ENCODE measurements at places on chromosomes 5 and 9.
A peak's percentile ranks its signal among the peaks of the same experiment; 100 is the strongest.

DNA sequence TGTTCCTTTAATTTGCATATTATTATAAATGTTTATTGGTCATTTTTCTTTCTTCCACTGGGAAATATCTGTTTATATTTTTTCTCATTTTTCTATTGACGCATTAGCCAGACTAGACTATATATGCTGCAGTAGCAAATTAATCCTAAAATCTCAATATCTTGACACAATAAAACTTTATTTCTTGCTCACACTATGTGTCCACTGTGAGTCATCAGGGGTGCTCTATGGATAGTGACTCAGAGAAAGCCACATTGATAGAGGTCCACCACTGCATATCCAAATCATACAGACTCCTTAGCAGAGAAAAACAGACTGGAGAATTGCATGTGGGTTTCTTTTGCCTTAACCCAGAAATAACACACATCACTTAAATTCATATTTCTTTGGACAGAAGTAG is 20.8 kb downstream of the OR1L3 start:
- no peak for DNase-seq

DNA sequence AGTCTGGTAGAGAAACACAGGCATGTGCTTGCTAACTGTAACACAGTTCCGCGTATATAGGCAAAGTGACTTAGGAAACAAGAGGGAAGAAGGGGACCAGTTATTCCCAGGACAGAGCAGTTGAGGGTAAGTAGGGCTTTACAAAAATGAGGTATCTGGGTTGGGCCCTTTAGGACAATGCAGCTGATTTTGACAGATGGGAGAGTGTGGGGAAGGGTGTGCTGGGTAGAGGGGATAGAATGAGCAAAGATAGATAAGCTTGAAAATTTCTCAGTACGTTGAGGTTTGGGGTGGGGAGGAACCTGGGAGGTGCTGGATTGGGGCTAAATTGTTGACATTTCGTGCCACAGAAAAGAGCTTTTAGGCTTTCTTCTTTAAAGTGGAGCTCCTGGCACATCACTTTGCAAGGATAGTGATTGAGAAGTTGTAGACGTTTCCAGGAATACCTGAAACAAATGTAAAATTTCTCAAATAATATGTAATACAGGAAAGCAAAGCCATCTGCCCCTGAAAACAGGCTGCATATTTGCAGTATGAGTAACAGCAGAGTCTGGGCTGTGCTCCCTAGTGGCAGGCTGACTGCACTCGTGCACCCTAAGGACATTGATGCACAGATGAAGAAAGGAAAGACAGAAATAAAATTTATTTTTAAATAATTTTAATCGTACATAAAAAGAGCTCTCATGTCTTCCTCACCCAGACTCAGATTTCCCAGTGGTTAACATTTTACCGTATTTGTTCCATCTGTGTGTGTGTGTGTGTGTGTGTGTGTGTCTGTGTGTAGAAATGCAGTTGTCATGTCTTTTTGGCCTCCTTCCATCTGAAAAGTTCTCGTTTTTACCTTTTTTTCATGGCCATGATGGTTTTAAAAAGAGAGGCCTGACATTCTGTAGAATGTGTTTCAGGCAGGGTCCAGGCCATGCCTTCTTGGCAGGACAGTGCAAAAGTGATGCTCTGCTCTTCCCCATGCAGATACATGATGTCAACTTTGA is 144.9 kb upstream of the DMRT1 start:
- peak; percentile 77 for DNase-seq

DNA sequence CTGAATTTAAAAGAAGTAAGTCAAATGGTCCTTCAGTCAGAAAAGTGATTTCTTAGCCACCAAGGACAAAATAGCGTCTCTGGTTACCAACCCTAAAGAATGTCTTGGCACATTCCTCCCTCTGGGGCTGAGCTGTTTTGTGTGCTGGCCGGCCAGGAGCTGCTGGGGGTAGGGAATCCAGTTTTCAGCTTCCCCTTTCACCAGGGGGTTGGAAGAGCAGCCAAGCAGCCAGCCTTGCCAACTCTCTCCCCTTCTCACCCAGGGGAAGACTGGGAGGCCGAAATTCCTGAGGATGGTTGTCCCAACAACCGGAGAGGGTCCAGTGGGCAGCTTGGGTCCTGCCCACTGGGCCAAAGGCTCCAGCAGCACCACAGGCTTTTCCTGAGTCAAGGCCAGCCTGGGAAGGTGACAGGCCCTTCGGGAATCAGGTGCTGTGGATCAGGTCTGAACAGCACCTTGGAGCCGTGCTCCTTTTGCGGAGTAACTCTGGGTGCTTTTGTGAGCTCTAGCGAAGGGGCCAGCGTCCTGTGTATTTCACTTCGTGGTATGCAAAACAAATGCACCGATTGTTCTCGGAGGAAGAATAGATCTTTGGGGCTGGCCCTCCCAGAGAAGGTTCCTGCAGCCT is 4.2 kb downstream of the WWC1 start:
- peak; percentile 88 for DNase-seq

GRCh38 chr5:176771102-176771845 is 39.1 kb upstream of the UNC5A start:
- DNase-seq = no peak

GRCh38 chr9:129762985-129763926 is 10.4 kb upstream of the PTGES start:
- peak; percentile 58 for DNase-seq

- DNase-seq = peak; percentile 48
Observed at GRCh38 chr5:44536650-44537260, 147.5 kb upstream of the FGF10 start.

DNA sequence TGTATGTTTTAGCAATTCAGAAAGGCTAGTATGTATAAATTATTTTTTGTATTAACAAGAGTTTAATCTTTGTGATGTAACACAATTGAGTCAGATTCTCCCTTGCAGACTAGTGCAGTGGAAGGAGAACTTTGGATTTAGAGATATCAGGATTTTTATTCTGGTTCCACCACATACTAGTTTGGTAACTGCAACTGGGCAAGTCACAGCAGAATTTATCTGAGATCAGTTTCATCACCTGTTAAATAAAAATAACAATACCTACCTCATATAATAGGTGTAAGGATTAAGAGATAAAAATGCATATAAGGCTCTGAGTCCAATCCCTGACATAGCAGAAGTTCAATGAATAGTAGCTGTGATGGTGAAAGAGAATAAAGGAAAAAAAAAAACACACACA is 34.0 kb upstream of the ZNF462 start:
- DNase-seq = no peak

GRCh38 chr5:177092178-177093081 is 5.7 kb downstream of the FGFR4 start:
- DNase-seq = no peak

DNA sequence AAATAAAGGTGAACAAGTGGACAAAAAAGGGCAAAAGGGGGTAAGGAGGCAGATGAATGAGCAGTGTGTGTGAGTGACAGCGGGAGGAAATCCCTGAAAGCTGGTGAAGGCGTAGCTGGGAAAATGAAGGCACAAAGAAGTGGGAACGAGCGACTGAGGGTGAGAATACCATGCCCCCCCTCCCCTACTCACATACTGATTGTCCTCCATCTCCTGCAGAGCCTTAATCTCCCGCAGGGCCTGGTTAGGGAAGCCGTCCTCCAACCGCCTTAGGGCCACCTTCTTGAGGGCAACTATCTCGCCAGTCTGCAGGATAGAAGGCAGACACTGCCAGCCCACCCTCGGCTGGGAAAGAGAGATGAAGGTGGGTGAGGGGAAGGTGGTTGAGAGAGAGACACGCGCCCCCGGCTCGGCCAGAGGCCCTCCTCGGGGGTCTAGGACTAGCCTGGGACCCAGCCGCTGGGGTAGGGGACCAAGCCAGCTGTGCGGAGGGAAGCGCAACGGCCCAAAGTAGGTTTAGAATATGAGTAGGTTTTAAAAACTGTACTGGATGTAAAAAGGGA is 522 bp downstream of the CDK20 start:
- no peak for DNase-seq

- DNase-seq = no peak
Observed at GRCh38 chr9:105117234-105117633, 127.2 kb upstream of the SLC44A1 start.

DNA sequence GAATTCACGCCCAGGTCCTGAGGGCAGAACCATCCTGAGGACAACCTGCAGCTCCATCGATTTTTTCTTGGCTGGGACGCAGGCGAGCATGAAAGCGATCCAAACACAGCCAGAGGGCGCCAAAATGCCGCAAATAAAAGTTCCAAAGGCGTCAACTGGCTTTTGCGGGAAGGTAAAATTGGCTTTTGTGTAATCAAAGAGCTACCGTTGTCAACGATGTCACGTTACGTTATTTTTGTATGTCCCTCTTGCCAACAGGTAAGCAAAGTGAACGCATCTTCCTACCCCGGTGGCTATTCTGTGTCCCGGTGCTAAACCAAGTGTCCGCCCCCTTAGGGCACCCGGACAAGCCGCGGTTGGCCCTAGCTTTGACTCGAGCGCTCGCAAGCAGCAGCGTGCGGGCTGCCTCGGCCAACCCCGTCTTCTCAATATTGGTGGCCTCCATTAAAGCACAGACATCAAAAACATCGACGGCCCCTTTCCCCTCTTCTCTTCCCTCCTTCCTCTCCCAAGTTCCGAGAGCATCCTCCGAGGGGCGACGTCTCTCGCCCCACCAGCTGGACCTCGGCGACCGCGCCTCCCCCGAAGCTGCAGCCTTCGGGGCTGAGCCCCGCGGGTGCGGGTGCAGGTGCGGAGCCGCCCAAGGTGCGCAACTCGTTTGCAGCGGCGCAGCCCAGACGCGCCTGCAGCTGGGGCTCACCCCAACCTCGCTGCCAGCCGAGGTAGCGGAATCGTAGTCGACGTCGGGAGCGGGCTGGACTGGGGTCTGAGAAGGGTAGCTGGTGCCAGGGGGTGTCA is 1.1 kb upstream of the BASP1 start:
- DNase-seq = peak; percentile 70

DNA sequence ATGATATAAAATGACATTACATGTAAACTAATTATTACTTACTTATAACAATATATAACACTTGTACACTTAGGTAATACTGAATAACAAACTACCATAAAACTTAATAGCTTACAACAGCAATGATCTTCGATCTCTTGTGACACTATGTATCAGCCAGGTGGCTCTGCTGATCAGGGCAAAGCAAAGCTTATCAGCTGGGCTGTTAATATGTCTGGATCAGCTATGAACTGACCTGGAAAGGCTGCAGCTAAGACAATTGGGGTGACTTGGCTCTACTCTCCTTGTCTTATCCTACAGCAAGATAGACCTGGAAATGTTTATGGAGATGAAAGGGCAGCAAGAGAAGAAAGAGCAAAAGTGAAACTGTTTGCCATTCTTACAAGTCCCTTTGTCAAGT is 511.3 kb downstream of the TLR4 start:
- no peak for DNase-seq

DNA sequence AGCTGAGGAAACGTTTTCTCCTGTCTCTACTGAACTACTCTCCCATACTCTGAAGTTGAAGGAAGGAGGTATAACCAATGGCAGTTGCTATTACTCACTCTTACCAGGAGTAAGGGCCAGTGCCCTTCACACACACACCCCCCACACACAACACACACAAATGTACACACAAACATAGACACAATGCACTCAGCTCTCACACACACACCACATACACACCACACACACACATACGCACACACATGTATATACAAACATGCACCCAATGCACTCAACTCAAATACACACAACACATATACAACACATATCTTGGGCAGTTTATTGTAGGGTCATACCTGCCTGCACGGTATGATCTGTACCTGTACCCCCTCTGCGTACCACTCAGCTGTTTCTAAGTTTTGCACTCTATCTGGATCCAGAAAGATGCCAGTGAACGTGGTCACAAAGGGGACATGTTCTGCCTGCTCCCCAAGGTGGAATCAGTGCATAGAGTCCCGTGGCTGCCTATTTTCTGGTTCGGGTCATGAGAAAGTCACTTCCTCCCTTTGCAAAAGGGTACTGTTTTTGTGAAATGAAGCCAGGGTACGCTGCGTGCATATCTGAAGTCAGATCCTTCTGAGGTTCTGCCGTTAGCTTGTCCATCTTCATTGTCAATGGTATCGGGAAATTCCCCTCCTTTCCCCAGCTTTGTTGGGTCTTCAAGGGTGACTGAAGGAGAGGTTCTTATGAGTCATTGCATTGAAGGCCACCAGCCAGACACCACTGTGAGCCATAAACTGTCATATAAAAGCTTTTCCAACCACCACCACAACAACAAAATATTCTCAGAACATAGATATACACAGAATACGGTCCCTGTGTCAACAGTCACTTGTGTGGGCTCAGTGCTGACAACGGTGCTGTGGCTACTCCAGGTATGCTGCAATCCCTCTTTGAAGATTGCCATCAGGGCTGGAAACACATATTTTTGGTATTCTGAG is 131.9 kb downstream of the UGCG start:
- no peak for DNase-seq

DNA sequence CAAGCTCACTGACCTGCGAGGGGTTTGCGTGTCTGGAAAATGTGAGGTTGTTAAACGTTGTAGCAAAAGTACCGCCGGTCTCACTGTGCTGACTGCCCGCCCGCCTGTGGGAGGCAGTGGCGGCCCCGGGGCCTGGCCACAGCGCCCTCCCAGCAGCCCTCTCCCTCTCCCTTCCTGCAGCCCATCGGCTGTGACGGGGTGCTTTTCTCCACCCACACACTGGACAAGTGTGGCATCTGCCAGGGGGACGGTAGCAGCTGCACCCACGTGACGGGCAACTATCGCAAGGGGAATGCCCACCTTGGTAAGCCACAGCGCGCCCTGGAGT is 6.2 kb downstream of the ADAMTSL2 start:
- DNase-seq = no peak

DNA sequence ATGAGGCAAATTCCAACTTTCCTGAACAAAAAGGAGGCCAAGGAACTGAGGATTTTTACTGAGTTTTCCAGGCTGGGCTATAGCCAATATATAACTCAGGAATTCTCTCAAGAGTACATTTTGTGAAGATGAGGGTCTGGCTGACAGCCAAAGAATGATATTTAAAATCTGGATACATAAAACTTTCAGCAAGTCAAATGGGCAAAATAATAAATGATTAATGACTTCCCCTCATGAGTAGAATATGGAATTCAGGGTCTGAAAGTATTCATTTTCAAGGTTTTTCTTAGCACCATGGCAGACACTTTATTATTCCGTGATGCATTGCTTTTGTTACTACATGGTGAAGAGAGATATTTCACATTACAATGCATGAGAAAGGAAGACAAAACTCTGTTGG is 7.8 kb downstream of the FAM81B start:
- no peak for DNase-seq

GRCh38 chr5:33841891-33842290 is 49.9 kb downstream of the ADAMTS12 start:
- no peak for DNase-seq

DNA sequence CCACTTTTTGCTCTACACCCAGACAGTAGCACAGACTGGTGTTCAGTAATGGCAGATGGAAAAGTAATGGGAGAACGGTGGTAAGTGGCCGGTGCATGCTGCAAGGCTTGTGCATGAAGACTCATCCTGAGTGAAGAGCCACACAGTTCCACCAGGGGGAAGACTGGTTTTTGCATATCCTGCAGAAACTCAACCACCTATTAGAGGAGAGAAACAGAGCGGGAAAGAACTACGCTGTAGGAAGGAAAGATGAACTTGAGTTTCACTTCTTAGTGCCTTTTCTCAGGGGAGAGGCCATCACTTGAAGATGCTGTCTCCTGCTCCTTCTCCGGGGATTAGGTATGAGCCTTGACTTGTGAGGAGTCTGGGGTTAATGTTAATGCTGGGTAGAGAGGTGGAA is 9.4 kb upstream of the PRSS3 start:
- DNase-seq = no peak
